ENCODE measurements at places on chromosomes 2 and 18.

- DNase-seq = no peak
Observed at GRCh38 chr2:143792602-143793001, 663.4 kb downstream of the ARHGAP15 start.

GRCh38 chr2:68115965-68116364 lies 41.7 kb upstream of the PNO1 start:
- DNase-seq = no peak

DNA sequence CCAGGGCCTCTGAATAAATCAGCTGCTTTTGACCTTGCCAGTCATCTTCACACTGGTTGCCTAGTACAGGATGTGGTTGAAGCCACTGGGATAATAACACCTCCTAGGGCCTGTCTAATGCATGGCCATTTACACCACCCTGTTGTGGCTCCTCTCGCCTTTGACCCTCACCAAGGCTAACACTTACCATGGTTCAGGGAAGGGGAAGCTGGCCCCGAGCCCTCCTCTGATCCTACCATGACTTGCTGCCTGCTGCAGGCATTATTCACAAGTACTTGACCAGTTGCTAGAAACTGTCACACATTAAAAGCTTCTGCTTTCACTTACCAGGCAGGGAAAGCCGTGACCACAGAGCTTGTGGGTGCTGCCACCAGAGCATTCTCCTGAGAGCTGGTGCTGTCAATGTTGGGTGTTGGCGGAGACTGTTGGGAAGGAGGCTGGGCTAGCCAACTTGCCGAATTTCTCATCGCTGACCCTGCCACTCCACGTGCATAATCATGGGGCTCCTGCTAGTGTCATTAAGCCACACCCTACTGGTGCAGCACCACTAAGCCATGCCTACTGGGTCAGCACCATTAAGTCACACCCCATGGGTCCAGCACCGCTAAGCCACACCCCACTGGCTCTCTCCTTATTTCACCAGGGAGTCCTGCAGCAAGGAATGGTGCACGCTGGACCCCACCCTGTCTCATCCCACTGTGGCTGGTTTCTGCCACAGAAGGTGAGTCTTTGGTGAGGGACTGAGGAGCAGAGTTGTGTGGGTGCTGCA lies 47.0 kb upstream of the TTC39C start:
- no peak for DNase-seq

DNA sequence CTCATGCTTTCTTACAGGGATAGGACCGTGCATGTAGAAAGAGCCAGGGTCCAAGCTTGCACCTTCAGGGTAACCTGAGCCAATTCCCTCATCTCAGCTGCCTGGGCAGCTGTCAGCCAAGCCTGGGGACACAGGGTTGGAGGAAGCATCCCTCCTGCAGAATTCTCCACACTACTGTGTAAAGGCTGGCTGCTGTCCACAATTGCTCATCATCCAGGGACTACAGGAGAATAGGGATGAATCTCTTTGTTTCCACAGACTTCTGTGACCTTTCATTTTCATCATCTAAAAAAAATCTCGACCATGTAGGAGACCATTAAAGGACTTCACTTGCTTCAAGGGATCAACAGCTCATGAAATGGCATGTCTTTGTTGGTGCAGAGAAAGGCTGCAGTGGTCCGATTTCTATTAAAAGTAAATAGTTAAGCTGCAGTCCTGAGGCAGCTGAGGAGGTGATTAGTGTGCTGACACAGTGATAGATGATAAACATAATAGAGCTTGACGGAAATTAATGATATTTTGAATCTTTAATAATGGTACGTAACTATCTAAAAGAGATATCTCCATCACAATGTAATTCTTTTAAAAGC lies 74.4 kb upstream of the COPS8 start:
- DNase-seq = no peak

- DNase-seq = no peak
Observed at GRCh38 chr2:47486841-47487497, 84.0 kb downstream of the MSH2 start.

- DNase-seq = no peak
Observed at GRCh38 chr18:76911440-76911839, 89.1 kb downstream of the ZNF236 start.

Data from activated CD4-positive, CD25-positive, alpha-beta regulatory T cell treated with anti-CD3 and anti-CD28 coated beads, Interleukin-2, amount 50 U/mL, for 72 hours (primary cell).